ENCODE measurements at places on chromosomes 1 and 21. TPM values are rescaled to one million over a fixed set of nuclear protein-coding genes. Genes with fewer than 3 reads are reported as not detected.

BTBD8 gene
- total RNA-seq: 2.3 TPM

MTARC1 gene
- total RNA-seq: 1.3 TPM

MEGF6 gene
- 19.8 TPM for total RNA-seq

KIF21B gene
- 1.1 TPM for total RNA-seq

TTLL10 gene
- not detected for total RNA-seq

OPRD1 gene
- total RNA-seq: not detected

PROK1 gene
- total RNA-seq: not detected

LCE2C gene
- not detected for total RNA-seq

GUCA2A gene
- not detected for total RNA-seq

NUP210L gene
- total RNA-seq: not detected

Data from epithelial cell of umbilical artery (primary cell).